ENCODE measurements at places on chromosomes 6 and 20.

- DNase-seq = no peak
Observed at GRCh38 chr6:67898875-67899274, 736.2 kb upstream of the ADGRB3 start.

- no peak for DNase-seq
Observed at GRCh38 chr20:10984294-10984693, 310.5 kb upstream of the JAG1 start.

GRCh38 chr6:130041594-130041993 lies 23.2 kb downstream of the L3MBTL3 start:
- DNase-seq = no peak

- DNase-seq = no peak
Observed at GRCh38 chr6:129695373-129696027, 14.5 kb downstream of the ARHGAP18 start.

DNA sequence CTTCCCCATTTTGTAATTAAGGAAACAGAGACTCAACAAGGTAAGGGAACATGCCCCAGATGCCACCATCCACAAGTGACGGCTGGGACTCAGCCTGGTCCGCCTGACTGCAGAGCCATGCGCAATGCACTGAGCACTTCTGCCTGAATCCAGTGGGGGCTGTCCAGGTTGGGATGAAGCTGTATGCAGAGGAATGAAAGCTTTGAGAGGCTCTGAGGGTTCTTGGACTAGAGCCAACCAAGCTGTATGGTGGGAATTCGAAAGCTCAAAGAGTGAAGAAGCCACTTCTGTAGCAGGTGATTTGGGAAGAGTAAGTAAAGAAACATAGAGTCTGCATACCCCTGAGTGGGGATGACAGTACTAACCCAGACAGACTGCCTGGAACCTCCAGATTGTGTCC lies 127.6 kb upstream of the AKAP12 start:
- DNase-seq = no peak

DNA sequence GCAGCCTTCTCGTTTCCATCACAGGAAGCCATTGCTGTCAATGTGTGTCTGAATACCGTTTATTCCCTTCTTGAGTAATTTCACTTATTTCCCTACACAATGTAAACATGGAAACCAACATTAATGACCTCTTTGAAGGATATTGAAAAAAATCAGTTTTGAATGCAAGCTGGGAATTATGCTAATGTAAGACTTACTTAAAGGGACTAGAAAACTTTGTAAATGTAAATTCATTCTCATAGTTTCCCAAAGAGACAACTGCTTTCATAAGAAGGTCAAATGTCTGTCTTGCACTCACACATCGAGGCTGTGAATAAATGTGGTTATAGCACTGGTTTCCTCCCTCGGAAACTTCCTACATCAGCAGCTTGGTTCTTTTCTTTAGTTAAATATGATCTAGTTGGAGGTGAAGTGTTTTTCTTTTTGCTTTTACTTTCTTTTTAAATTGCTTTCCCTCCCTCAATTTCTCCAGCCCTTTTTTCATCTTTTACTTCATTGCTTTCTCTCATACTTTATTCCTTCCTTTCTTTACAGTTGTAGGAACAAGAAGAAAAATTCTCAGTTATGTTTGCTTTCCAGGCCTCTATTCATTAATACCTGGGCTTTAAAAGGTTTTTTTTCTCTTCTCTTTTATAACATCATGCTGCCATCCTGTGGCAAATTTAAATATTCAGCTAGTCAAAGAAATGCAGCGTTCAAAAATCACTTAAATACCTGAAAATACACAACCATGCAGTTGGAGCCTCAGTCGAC lies 108.3 kb downstream of the TNFAIP3 start:
- no peak for DNase-seq

GRCh38 chr6:7723041-7723447 lies 2.9 kb upstream of the BMP6 start:
- DNase-seq = peak; percentile 64

Data from astrocyte (in vitro differentiated cells and primary cell).